ENCODE measurements at places on chromosomes 12 and 14.

DNA sequence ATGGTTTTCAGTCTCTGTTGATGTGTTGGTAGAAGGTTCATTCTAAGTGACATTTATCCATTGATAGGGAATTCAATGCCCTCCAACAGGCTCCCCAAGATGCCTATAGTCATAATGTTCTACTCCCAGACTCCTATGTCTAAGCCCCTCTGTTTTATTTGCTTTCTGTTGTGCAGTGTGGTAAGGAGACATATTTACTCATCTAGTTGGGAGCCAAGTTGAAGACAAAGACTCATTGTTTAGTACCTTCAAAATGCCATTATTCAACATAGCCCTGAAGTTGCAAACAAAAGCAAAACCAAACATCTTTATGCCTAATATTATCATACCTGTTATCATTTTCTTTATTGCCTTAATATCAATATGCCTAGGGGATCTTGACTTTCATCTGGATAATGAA, 302.1 kb downstream of the RMST start:
- DNase-seq = no peak

DNA sequence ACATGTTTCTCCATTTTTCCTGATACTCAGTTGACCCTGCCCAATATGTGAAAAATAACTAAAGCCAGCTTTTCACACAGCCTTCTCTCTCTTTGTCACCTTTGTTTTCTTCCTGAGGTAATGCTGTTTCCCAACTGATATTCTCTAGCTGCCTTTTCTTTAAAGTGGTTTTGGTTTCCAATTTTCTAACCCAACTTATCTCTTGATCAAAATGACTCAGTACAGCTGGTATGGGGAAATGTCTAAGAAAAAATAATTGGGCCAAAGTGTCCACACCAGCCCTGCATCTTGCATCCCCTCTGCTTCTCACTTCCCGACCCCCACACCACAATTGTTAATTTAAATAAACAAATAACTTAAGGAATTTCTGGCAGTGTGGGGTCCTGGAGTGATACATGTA, 193.8 kb downstream of the SYT1 start:
- peak; percentile 15 for DNase-seq

DNA sequence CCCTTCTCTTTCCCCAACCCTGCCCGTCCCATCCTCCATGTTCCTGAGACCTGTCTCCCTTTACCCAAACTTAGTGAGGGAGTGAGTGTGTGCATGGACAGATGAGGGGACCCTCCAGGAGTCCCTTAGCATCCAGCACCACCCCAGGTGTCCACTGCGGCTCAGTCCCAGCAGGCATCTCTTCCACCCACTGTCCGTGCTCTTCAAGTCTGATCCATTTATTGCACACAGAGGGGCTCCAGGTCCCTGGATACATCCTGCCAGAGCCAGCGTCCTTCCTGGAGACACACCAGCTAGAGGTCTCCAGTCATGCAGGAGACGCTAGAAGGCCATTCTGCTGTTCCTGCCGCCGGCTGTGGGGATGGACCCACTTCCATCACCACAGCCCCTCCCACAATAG, 239.2 kb downstream of the ADGRD1 start:
- no peak for DNase-seq

- no peak for DNase-seq
Observed at GRCh38 chr14:56136571-56137452, 18.6 kb downstream of the PELI2 start.

DNA sequence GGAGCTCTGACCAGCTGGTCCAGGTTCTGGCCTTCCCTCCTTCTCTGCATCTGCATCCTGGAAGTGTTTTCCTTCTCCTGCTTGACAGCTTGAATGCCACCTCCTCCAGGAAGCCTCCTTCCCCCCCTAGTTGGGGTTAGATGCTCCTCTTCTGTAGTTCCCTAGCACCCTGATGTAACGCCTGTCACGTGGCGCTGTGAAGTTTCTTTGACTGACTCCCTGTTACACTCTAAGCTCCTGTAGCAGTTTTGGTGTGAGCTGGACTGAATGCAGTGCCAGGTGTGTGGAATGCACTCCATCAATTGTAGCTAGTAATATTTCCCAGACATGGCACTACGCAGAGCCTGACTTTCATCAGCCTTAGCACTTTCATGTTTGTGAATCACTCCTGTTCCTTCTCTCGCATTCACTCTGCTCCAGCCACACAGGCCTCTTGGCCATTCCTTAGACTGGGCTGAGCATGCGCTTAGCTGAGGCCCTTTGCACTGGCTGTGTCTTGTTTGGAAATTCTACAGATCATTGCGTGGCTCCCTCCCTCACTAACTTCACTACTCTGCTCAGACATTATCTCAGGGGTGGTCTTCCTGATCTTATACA, 2.1 kb upstream of the FAIM2 start:
- DNase-seq = no peak
